ENCODE measurements at places on chromosomes 1 and 21.

DNA sequence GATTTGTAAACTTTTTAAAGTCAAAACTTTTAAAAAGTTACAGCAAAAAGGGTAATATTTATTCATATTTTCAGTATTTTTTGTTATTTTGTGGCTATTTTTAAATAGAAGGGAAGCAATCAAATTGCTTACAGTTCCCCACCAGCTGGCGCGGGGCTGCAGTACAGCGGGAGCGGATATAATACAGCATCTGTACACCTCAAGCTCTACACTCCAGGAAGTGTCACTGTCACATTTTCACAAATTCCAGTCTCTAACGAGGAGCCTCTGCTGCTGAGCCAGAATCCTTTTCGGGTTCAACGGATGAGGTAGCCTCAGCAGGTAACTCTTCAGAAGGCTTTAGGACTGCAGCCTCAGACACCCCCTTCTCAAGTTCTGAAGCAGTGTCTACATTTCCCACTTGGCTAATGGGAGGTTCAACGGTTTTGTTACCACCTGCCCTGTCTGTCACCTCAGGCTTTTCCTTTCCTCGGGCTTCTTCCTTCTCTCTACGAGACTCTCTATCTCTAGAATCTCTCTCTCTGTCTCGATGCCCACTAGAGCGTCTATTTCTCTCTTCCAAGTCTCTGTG lies 11.7 kb downstream of the SOD1 start:
- DNase-seq, result no peak

DNA sequence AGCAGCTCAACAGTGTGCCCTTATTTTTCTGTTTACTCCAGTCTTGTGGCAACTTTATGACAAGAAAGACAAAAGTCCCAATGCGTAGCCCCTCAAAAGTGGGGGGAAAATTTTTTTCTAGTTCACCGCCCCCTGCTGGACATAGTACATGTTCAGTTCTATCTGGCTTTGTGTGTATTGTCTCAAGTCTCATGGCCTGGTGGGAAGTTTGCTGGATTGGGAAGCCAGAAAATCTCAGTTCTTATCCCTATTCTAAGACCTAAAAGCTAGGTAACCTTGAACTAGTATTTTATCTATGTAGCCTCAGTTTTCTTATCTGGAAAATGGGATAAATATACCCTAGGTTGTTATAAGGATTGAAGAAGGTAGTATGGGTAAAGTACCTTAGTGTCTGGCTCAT lies 55.8 kb upstream of the LDLRAP1 start:
- DNase-seq, result no peak

GRCh38 chr1:160346958-160347357 lies 3.8 kb downstream of the NCSTN start:
- no peak for DNase-seq

DNA sequence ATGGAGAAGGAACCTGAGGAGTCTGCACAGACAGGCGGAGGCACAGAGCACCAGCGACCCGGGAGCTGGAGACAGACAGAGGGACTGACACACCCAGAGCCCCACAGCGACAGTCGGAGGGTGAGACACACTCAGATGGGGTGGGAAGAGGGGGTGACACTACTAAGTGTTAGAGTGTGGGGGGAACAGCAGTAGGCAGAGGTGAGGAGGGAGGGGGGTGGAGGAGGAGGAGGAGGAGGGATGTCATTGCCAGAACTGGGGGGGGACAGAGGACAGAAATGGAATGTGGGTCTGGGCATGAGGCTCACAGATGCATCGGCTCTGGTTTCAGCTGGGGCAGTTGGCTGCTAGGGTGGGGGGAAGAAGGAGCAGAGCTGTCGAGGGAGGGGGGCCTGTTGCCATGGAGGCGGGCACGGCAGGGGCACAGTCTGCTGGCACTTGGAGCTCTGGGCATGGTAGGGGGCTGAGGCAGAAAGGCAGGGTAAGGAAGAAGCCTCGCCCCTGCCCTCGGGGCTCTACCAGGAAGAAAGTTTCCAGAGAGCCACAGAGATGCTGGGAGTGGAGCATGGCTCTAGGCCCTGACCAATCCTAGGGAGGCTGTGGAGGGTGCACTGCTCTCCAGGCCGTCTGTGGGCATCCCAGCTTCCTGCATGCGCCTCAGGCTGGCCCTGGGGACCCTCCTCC lies 37.3 kb downstream of the AHDC1 start:
- DNase-seq, result no peak

DNA sequence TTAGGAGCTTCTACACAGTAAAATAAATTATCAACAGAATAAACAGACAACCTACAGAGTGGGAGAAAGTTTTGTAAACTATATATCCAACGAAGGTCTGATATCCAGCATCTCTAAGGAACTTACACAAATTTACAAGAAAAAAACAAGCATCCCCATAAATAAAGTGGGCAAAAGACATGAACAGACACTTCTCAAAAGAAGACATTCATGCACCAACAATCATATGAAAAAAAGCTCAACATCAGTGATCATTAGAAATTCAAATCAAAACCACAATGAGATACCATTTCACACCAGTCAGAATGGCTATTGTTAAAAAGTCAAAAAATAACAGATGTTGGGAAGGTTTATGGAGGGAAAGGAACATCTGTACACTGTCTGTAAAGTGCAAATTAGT lies 526.4 kb upstream of the CAMK1G start:
- no peak for DNase-seq

GRCh38 chr1:210214573-210215409 lies 17.8 kb upstream of the SERTAD4 start:
- DNase-seq, result no peak

DNA sequence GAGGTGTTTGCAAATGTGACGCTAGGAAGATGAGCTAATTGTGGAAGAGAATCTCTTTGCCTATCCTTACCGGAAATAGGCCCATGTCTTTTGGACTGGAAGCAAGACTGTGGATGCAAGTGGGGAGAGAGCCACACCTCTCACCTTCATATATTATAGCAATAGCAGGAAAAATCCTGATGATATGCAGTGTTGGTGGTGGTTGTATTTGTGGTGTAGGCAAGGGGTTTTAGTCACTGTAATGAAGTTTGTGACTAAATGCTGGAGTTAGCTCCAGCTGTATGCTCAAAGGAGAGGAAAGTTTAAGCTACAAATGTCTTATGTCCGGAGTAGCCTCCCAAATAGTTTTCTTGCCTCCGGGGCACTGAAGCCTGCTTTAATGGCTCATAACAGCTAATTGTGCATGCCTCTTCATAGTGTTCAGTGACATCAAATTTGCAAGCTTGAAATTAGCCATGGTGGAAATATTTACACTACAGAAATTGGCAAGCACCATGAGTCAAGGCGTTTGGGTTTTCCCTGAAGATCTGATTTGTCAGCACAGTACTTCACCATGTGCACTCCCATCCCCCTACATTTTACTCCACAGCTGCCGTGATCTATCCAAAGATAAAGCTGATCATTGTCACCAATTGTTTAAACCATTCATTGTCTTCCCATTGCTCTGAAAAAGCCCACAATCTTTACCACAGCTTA lies 102.6 kb upstream of the ZNF644 start:
- DNase-seq, result no peak

GRCh38 chr1:159906960-159907359 lies 7.0 kb upstream of the CFAP45 start:
- DNase-seq, result no peak

- DNase-seq, result no peak
Observed at GRCh38 chr1:198238121-198238520, 81.3 kb downstream of the NEK7 start.

DNA sequence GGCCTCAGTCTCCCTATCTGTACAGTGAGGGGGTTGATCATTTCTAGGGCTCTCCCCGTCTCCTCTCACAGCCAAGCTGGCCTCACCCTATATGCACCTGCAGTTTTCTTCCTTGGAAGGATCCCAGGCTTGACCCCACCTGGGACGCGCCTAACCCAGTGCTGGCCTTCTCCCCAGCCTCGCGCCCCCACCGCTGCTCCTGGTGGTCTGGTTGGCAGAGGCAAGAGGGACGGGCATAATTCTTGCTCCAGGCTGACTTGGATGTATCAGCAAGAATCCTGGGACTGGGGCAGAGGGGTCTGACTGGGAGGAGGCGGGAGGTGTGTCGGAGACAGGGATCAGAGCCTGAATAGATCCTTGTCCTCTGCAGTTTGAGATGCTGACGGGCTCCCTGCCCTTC lies 25.2 kb downstream of the RPS6KA1 start:
- no peak for DNase-seq

- no peak for DNase-seq
Observed at GRCh38 chr1:241647658-241648057, 4.4 kb upstream of the WDR64 start.

GRCh38 chr1:213690341-213690917 lies 297.3 kb upstream of the PROX1 start:
- no peak for DNase-seq

GRCh38 chr1:19738076-19738475 lies 61.6 kb downstream of the TMCO4 start:
- no peak for DNase-seq

GRCh38 chr1:23650344-23650990 lies 41.1 kb upstream of the RPL11 start:
- no peak for DNase-seq

DNA sequence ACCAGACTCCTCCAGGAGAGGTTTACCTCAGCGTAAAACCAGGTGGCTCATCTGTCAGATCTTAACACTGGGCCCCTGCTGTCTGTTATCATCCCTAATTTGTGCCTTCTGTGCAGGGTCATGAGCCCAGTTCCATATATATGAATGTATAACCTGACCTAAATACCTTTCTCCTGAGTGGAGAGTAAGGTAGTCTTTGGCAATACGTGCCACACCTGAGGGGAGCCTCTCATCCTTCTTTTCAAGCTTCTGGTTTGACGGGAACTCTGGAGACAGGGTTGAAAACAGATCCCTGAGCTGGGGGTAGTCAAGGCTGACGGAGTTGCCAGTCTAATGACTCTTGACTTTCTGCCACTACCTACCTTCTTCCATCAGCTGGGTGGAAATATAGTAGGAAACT lies 4.1 kb downstream of the SFT2D2 start:
- DNase-seq, result no peak

DNA sequence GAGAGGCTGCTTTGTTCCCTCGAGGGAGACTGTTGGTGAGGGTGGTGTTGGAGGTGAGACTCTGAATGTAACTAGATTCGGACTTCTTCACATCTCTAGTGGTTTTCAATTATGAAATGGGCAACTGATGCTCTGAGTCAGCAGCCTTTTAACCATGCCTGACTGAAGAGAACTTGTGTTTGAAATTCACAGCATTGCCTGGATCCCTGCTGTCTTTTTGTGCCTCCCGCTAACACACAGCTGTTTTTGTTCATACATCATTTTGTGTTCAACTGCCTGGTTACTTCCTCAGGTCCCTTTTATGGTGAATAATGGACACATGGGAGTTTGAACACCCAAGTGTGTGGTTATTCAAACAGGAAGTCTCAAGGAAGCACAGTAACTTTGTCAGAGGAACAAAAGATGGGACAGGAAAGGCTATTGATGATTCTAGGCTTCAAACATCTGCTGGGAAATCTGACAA lies 16.8 kb downstream of the LAMC1 start:
- DNase-seq, result peak; percentile 85

DNA sequence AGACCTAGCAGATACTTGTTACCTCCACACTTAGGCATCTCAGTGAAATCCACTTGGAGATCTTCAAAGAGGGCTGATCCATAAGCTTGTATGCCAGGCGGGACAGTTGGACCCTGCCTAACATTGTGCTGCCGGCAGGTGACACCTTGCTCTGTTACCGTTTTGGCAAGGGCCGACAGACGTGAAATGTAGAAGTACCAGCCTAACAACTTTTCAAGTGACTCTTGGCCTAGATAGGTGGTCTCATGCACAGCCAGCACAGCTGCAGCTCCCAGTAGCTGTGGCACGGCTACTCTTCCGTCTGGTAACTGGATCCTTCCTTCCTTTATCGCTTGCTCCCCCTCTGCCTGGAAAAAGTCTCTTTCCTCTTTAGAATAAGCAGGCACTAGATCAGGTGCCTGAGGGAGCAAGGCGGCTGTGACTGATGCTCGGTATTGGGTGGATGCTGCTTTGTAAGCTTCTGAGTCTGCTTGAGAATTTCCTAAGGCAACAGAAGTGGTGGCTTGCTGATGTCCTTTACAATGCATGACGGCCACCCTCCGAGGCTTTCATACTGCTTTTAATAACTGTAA lies 713.5 kb downstream of the AMY1C start:
- no peak for DNase-seq

DNA sequence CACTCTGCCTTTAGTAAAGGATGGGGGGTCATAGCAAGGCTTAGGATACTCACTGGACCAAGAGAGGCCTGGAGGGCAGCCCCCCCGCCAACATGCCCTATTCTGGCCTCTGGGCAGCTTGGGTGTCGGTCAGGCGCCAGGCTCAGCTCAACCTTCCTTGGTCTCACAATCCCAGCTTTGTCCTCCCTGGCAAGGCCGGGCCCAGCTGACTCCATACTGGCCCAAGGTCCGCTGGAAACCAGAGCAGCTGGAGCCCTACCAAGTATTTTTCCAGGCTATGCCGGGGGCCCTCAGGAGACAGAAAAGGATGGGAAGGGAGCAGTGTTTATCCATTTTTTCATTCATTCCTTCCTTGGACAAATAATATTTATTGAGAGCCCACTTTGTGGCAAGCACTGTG lies 6.2 kb downstream of the FBXO2 start:
- no peak for DNase-seq

- no peak for DNase-seq
Observed at GRCh38 chr21:25752416-25752815, 17.6 kb downstream of the GABPA start.

- DNase-seq, result no peak
Observed at GRCh38 chr21:32562915-32563314, 22.4 kb downstream of the TCP10L start.

GRCh38 chr1:53581476-53581875 lies 122.3 kb downstream of the DMRTB1 start:
- no peak for DNase-seq

DNA sequence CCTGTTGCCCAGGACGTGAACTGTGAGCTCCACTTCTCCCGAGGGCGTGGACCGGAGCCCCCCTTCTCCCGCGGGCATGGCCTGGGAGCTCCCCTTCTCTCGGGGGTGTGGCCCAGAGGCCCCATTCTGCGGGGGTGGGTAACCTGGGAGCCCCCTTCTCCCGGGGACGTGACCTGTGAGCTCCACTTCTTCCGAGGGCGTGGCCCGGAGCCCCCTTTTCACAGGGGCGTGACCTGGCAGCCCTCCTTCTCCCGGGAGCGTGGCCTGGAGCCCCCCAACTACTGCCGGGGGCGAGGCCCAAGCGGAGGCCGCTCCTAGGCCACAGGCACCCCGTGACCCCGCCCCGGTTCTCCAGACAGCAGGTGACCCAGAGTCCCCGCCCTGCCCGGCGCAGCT lies 320 bp downstream of the C1orf174 start:
- DNase-seq, result no peak

DNA sequence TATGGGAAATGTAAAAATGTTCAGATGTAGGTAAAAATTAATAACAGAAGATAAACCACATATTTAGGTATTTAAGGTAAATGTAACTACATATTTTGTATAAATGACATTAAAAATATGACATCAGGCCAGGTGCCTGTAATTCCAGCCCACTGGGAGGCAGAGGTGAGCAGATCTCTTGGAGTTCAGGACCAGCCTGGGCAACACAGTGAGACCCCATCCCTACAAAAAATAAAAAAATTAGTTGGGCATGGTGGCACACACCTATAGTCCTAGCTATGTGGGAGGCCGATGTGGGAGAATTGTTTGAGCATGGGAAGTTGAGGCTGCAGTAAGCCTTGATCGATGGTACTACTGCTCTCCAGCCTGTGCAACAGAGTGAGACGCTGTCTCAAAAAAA lies 216.5 kb downstream of the SPATA17 start:
- no peak for DNase-seq

GRCh38 chr1:94408104-94408830 lies 9.9 kb upstream of the ABCD3 start:
- no peak for DNase-seq
